ENCODE measurements at places on chromosomes 2 and 18.

GRCh38 chr2:218405746-218406208, 6.1 kb downstream of the CTDSP1 start:
- no peak for DNase-seq

DNA sequence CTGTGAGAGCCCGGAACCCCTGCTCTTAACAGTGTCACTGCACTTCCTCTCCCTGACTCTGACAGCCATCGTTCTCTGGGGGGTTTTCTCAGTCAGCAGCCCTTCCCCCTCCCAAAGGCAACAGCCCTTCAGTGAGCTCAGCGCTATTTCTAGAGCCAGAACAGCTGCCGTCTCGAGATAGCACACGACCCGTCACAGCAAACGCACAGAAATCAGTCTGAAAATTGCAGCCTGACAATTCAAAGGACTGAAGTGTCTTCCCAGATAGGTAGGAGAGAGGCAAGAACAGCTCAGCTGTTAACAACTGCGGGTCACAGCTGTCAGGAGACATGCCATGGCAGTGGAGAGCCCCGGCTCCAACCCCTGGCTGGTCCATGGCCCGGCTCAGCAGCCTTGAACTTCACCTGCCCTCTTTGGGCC, 45.4 kb downstream of the ST8SIA5 start:
- no peak for DNase-seq

DNA sequence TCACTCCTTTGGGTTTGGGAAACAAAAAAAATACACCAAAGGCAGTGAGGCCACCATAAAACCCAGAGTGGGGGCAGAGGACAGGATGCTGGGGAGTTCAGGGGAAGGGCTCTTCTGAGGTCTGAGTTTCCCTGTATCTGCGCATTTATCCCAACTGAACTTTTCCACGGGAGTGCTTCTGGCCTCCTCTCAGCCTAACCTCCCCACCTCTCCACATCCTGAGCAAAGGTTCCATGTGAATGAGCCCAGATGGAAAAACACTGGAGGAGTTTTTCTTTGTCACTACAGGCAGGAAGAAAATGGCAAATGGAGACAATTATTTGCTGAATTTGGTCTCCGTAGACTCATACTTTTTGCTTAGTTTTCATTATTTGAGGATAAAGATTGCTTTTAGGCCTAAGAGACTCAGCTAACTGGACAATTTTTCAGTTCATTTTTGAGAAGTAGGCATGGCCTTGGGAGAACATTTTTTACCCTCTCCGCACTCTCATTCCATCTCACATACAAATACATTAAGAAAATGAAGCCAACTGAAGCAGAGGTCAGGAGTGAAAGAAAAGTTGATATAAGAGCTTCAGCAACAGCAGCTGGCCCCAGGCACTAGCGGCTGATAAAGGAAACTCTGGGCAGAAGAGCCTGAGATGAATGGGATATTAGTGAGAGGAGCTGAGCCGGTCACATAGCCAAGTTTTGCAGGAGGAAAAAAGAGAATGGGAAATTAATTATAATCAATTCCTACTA, 82.6 kb upstream of the CYP1B1 start:
- no peak for DNase-seq

DNA sequence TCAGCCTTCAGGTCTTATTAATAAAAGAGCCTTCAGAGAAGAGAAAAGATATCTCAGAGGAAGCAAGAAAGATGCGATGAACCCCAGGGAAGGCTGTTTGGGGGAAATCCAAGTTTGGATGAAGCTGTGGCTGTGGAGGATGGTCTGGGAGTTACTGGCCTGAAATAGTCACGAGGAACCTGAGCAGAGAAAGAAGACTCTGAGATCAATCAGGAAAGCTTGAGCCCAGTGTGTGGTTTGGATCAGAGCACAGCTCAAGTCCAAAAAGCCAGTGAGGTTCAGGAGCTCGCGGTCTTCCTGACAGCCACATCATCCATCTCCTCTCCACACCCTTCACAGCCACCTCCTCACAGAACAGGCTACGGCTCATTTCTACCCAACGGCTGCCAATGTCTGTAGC, 87.4 kb upstream of the SERPINE2 start:
- no peak for DNase-seq

GRCh38 chr2:177397481-177398289, 5.1 kb downstream of the AGPS start:
- DNase-seq: no peak

GRCh38 chr2:170813611-170814532, 2.8 kb upstream of the GAD1 start:
- DNase-seq: no peak

GRCh38 chr2:88690591-88691338, 708 bp upstream of the RPIA start:
- DNase-seq: peak; percentile 43

DNA sequence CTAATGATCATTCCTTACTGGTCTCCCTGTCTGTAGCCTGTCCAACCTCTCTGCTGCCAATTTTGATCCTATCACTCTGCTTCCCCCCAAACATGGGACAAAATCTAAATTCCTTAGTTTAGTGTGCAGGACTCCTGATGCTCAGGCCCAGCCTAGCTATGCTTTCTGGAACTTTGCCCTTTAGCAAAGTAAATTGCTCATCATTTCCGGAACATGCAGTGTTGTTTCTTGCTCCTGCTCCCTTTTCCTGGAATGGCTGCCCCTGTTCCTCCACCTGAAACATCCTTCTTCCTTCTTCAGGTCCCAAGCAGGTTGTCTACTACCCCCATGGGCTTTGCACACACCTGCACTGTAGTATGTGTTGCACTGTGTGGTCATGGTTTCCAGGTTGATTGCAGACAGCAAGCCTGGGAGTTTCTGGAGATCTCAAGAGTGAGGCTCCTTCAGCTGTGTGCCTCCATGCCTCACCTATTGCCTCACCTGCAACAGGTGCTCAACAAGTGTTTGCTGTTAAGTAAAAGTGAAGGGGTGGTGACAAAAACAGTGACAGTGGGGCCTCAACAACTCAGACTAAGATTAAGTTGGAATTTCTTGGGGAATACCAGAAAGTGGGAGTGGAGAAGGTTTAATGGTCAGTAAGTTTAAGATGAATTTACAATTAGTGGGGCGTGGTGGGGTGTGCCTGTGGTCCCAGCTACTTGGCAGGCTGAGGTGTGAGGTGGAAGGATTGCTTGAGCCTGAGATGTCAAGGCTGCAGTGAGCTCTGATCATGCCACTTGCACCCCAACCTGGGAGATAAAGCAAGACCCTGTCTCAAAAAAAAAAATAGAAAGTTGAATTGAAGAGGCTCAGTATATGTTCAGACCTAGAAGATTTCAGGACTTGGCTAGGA, 120.0 kb downstream of the DNAH6 start:
- no peak for DNase-seq

DNA sequence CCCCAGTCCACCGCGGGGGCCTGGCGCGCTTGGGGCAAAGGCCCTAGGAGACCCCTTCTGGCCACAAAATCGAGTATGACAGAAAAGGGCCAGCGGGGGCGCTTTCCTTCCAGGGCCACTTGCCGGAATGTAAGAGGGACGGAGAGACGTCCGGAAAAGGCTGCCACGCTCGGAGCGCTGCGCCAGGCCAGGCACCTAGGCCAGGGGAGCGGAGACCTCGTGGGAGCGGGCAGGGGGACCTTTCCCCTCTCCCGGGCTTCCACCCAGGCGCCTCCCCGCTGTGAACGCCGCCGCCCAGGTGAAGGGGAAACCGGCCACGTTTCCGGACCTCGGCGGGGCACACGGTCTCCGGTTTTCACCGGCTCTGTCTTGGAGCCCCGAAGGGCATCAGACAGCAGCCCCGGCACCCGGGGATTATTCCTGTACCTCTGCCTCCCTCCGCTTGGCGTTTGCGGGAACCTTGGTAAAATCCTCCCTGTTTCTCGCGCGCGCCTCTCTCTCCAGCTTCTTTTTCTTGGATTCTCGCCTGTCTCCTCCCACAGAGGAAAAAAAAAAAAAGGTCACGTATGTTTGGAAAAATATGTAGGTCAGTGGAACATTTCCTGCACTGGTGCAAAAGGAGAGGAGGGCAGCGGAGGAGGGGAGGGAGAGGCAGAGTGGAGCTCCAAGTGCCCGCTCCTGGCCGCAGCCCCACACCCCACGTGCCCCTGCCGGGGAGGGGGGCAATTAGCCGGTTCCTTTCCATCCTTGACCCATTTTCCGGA, 1.2 kb upstream of the NPAS2 start:
- DNase-seq: peak; percentile 71

GRCh38 chr18:77360315-77361190, 110.9 kb downstream of the GALR1 start:
- no peak for DNase-seq

DNA sequence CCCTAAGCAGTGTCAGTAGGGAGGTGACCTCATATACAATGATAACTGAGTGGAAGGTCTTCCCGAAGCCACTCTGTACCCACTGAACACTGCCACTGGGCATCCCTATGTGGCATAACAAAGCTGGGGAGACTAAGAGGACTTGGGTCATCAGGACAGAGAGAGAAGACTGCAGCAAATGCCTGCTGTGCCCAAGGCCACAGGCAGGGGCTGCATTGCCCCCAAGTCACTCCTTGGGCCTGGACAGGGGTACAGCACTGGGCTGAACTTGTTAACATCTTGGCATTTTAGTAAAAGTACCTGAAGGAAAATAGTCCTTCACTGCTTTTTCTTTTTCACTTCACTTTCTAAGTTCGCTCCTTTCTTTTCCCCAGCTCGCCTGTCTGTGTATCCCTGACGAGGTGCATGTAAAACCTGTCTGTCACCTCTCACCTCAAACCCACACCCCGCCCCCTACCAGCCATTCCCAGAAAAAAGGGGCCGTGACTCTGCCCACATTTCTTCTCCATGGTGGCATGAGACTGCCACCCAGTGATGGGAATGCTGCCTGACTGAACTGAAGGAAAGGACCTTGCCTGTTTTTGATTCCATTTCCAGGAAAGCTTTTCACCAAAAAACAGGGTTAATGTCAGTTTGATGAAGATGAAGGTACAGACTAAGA, 62.9 kb downstream of the MTHFD2 start:
- DNase-seq: no peak

GRCh38 chr18:76667603-76668002, 154.8 kb upstream of the ZNF236 start:
- no peak for DNase-seq

GRCh38 chr2:28901841-28902240, 7.4 kb downstream of the WDR43 start:
- DNase-seq: no peak

- DNase-seq: no peak
Observed at GRCh38 chr2:171521361-171522051, 768 bp upstream of the CYBRD1 start.

- no peak for DNase-seq
Observed at GRCh38 chr2:220002251-220002650, 374.8 kb downstream of the SLC4A3 start.
